Subcutaneous adipose tissue (tissue), 4 donors: ENCODE measurements at places on chromosomes 5 and 9. TPM values are rescaled to one million over a fixed set of nuclear protein-coding genes. Genes with fewer than 3 reads are reported as not detected.

ALDOB gene
- not detected for total RNA-seq

C5orf58 gene
- total RNA-seq, result not detected

MCCC2 gene
- total RNA-seq, result 52.4 TPM

SKP1 gene
- 183 TPM for total RNA-seq

COL5A1 gene
- total RNA-seq, result 14.0 TPM

PROB1 gene
- total RNA-seq, result 0.16 TPM

ZNF658 gene
- 4.1 TPM for total RNA-seq

HTR1A gene
- total RNA-seq, result not detected

LCN9 gene
- total RNA-seq, result not detected

CDKN2A gene
- 3.1 TPM for total RNA-seq

SLC46A2 gene
- not detected for total RNA-seq

FOXD4L6 gene
- total RNA-seq, result not detected

INSL4 gene
- total RNA-seq, result not detected

C9orf152 gene
- total RNA-seq, result not detected

NTNG2 gene
- 0.44 TPM for total RNA-seq

QRFP gene
- not detected for total RNA-seq

BAAT gene
- not detected for total RNA-seq

ARID3C gene
- not detected for total RNA-seq

MYMK gene
- total RNA-seq, result not detected

MVB12B gene
- total RNA-seq, result 13.0 TPM

PCDHB13 gene
- total RNA-seq, result 3.1 TPM

TMEM161B gene
- 15.6 TPM for total RNA-seq

OR13C4 gene
- total RNA-seq, result not detected

MLANA gene
- not detected for total RNA-seq

LURAP1L gene
- 18.3 TPM for total RNA-seq

PCDHA1 gene
- not detected for total RNA-seq

PDE6A gene
- not detected for total RNA-seq

RNF183 gene
- total RNA-seq, result not detected

TAF11L10 gene
- total RNA-seq, result not detected

KLF4 gene
- 69.9 TPM for total RNA-seq

DRD1 gene
- 0.17 TPM for total RNA-seq

LCN15 gene
- not detected for total RNA-seq

CDH18 gene
- total RNA-seq, result not detected

FBXL7 gene
- total RNA-seq, result 16.7 TPM

PCSK5 gene
- total RNA-seq, result 19.4 TPM

PTGDS gene
- total RNA-seq, result 57.3 TPM

GIN1 gene
- total RNA-seq, result 6.5 TPM

NIPSNAP3A gene
- total RNA-seq, result 44.5 TPM

PNPLA7 gene
- 13.0 TPM for total RNA-seq
